Activated T-cell treated with anti-CD3 and anti-CD28 coated beads for 48 hours (primary cell): ENCODE measurements at places on chromosomes 12 and 14.

DNA sequence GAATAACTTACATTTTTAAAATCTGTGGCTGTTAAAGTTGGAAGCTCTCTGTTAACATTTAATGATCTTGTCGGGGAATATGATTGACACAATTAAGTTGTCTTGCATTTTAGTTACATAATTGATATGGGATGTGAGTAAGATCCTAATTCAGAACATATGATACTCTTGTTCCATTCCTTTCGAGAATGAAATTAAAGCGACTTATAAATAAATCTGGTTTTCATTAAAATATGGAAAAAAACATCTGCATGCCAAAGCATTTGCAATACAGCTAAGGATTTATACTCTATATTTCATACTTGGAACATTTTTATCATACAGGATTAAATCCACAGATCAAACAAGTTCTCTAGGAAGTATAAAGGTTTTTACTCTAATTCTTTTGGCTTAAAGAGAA, 52.0 kb downstream of the SLC38A6 start:
- no peak for DNase-seq

- DNase-seq, result no peak
Observed at GRCh38 chr12:112539221-112539620, 120.5 kb downstream of the PTPN11 start.

DNA sequence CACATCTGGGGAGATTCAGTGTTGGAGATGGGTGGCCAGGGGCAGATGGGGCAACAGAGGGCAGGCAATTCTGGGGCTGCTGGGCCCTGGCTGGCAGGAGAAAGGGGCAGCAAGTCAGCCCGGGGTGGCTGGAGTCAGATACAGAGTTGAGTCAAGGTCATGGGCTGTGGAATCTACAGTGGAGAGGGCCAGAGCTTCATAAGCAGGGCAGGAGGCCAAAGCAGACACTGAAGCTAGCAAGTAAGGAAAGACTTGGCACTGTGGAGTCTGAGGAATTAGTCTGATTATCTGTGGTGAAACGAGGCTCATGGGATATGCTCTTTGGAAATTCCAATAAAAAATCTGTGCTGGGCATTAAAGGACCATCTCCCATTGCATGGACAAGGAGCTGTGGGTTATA, 95.5 kb downstream of the TMX1 start:
- DNase-seq, result no peak

GRCh38 chr12:55930771-55931316, at the start of gene DGKA:
Gene DGKA, plus strand, starts transcription at chr12:55931162. Its CDS starts 5,342 bp downstream, at chr12:55936504.
- peak; percentile 73 for DNase-seq

- DNase-seq, result no peak
Observed at GRCh38 chr12:100120355-100120754, 22.3 kb downstream of the BLTP3B start.

DNA sequence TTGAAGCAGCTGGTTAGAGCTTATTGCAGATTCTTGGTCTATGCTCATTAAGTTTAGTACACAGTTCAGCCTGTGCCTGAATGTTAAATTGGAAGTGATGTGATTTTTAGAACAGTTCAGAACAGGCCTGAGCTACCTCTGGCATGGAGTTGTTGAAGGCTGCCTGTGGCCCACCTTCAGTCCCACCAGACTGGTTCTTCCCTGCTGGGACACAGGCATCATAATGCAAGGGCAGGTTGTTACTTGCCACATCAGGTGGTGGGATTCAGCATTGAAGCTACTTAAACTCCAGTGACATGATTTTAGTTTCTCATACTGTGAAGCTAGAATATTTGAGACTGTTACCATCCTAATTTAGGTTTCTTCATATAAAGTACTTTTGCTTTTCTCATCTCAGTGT, 49.4 kb downstream of the PROX2 start:
- no peak for DNase-seq

DNA sequence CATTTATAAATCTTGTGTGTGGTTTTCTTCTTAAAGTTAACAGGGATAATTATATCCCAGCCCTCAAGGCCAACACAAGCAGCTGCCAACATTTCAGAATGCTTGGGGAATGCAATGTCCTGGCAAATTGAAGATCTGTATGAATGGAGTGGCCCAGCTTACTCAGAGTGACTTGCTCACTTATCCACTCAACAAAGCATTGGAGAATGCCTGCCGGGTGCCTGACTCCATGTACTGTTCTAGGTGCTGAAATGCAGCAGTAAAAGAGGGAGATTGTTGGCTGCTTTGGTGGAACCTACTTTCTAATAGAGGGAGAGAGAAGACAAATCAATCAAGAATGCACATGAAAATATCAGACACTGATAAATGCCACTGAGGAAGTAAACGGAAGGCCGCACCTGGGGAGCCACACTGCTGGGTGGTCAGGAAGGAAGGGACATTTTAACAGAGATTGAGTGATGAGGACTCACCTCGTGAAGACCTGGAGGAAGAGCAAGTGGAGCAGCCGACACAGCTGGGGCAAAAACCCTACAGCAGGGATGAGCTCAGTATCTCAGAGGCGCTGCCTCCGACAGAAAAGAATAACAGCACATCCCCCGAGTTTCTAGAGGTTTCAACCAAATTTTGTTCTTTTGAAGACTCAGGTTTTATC, 61.2 kb upstream of the VASH1 start:
- no peak for DNase-seq

GRCh38 chr14:54532111-54533012, 22.7 kb downstream of the CGRRF1 start:
- no peak for DNase-seq

- peak; percentile 16 for DNase-seq
Observed at GRCh38 chr14:81471062-81471461, 62.6 kb downstream of the SEL1L start.

DNA sequence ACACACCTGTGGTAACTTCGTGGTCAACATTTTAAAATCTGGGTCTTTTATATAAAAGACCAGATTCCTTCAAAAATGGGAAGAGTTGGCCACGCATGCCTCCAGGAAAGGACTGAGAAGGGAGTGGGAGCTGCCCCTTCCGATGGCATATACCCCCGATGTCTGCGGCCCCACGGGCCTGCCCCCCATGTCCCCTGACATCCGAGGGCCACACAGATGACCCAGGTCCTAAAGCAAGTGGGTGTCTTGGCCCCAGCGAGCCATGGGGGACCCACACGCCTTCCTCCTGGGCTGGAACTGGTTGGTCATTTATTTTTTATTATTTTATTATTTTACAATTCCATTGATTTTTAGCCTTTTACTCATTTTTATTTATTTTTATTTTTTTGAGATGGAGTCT, 142.5 kb downstream of the PIWIL1 start:
- DNase-seq, result no peak

GRCh38 chr12:67223225-67223624, 45.9 kb upstream of the CAND1 start:
- no peak for DNase-seq

- DNase-seq, result no peak
Observed at GRCh38 chr12:92968176-92968813, 39.2 kb upstream of the EEA1 start.

DNA sequence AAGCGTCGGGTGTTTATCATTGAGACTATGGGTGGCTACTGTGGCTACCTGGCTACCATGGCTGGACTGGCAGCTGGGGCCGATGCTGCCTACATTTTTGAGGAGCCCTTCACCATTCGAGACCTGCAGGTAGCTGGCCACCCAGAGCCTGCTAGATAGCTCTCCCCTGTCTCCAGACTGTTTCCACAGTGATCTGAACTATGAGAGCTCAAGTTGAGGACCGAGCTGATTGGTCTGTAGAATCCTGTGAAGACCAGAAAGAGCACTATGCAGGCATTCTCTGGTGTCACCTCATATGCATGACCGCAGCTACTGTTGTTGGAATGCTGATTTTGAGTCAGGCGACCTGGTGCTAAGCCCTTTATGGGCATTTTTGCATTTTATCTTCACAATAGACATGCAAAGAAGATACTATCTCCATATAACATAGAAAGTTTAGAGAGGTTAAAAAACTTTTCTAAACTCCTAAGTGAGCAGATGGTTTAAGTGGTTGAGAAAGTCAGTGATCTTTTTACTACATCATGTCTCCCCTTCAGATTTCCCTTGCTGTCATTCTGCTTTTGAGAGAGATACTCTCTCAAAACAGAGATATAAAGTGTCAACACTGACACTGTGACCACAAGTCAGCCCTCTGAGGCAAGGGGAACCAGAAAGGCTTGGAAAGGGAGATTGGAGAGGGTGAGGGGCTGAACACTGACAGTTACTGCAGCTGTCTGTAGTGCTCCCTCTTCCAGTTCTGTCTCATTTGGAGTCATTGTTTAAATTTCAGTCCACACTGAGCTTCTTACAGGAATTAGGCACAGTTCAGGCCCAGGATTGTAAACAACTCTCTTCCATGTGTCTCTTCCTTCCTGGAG, 14.3 kb downstream of the ASB8 start:
- DNase-seq, result no peak

GRCh38 chr12:128267131-128267622, at the start of gene TMEM132C:
Gene TMEM132C, plus strand, starts transcription at chr12:128267170. Its CDS starts 233 bp downstream, at chr12:128267403.
- no peak for DNase-seq

DNA sequence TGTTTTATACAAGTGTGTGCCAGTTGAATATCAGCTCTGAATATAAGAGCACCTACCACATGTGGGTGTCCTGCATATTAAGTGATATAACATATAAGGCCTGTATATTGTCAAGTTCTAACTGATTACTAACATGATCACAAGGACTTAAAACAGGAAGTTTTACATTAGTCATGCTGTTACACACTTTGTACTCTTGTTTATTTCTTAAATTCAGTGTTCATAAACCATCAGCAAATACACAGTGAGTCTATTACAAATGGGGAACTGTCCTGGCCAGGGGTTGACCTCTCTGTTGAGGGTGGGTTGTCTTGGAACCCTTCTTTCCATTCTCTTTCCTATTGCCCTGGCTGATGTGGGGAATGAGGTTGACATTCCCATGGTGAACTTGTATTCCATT, 19.1 kb downstream of the HELB start:
- DNase-seq, result no peak

DNA sequence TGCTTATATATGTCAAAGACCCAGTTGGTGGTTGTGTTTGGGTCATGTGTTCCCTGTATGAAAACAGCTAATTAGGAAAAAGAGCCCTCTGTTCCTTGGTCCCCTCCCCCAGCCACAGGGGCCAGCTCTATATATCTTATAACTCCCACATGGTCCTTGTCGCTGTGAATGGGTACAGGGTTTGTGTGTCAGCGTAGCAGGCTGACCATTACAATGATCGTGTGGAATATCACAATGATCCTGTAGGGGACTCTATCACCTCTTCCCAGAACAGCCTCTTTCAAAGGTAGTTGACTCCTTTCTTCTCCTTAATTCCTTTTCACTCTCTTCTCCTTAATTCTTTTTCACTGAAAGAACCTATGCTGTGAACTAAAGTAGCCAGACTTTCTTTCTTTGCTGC, 51.6 kb upstream of the RIC8B start:
- DNase-seq, result no peak

GRCh38 chr14:102015771-102016170, 51.4 kb downstream of the DYNC1H1 start:
- DNase-seq, result no peak

DNA sequence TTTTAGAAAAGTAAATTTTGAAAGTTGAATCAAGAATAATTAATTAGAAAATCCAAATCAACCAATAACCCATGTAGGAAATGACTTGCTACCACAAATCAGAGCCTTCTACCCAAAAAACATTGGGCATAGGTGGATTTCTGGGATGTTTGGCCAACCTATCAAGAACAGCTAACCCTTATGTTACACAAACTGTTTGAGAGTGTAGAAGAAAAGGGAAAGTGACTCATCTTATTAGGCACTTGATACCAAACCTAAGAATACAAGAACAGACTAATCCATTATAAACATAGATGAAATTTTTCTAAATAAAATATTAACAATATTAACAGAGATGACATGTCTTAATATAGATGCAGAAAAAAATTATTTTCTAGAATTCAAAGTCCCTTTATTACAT, 260.4 kb downstream of the ZFP36L1 start:
- no peak for DNase-seq

- DNase-seq, result no peak
Observed at GRCh38 chr12:79983986-79984620, 49.2 kb upstream of the PPP1R12A start.

DNA sequence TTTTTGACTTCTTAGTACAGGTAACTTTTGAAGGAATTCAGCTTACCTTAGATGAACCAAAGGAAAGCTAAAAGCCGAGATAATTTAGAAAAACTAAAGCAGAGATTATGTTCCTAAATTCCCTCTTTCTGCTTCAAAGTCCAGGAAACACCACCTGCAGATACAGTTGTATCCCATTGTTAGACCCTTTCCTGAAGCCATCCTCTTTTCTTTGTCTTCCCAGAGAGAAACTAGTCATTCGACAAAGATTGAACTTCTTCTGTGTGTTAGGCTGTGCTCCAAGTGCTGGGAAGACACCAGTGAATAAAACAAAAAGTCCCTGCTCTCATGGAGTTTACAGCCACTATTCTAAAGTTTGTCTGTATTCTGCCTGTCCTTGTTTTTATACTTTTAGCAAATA, 29.3 kb downstream of the PPM1A start:
- no peak for DNase-seq

- no peak for DNase-seq
Observed at GRCh38 chr14:70009961-70010360, 130.7 kb downstream of the SMOC1 start.

GRCh38 chr12:27552886-27553560, 29.0 kb downstream of the PPFIBP1 start:
- DNase-seq, result no peak

DNA sequence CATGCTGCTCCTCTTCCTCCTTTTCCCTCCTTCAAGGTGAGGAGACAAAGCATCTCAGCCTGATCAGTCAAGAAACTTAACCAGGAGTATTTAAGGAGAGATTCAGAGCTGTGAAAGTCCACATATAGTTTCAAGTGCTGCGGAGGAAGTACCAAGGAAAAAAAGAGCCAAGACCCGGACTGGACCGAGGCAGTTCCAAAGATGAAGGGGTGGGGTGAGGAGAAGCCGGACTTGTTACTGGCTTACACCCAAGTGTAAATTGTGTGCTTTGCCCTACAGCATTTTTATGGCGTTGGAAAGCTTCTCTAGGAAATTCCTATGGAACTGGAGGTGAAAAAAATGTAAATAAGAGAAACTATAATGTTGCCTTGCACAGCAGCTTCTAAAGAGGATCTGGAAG, 263.1 kb downstream of the GRIN2B start:
- DNase-seq, result no peak

DNA sequence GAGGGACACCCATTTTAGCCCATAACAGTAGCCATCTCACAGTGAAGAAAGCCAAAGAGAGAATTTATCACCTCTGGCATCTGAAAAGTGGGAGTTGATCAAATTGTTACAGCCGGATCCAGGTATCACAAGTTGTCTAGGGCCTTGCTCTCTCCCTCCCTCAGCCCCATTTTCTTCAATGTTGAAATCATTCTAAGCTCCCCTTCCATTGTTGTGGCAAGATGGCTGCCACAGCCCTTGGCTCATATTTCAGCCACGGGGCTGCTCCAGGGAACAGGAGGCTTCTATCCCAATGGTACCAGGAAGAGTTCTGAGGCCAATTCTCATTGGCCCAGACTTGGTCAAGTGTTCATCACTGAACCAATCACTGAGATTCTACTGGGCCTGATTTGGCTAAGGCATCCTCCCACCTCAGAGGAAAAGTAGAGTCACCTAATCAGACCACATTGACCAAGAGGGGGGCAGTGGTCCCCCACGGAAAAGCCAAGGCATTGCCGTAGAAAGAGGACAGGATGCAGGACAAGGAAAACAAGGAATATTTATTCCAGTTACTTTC, 106.2 kb downstream of the GPATCH2L start:
- no peak for DNase-seq

- no peak for DNase-seq
Observed at GRCh38 chr12:114691196-114691595, 7.2 kb upstream of the TBX3 start.
